Caudate nucleus (tissue), 63 donors: ENCODE measurements at places on chromosomes 16 and 17.

DNA sequence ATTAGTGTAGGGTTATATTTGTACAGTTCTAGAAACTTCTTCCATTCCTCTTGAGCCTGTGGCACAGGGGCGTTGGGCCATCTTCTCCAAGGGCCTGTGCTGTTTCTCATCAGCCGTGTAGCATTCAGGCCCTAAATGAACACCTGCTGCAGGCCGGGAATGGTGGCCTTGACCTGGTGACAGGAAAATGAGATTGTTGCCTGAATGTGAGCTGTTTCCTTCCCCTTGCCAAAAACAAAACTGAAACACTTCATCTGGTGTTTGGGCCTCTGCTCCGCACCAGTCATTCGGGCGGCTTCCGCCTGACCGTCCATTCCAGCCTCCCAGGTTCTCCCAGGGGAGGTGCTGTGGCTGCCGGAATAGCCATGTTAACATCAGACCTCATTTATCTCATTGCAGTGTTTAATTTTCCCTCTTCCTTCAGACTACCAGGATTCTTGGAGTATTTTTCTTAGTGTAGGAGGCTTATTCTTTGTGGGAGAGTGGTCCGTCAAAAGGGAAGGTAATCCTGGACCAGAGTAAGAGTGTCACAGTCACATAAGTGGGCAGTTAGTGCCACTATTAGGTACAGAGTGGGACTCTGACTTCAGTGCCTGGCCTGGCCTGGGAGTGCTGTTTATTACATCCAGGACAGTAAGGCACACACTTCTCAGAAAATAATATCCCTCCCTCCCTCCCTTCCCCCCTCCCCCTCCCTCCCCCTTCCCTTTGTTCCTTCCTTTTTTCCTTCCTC is 61.9 kb downstream of the WWP2 start:
- DNase-seq = no peak

DNA sequence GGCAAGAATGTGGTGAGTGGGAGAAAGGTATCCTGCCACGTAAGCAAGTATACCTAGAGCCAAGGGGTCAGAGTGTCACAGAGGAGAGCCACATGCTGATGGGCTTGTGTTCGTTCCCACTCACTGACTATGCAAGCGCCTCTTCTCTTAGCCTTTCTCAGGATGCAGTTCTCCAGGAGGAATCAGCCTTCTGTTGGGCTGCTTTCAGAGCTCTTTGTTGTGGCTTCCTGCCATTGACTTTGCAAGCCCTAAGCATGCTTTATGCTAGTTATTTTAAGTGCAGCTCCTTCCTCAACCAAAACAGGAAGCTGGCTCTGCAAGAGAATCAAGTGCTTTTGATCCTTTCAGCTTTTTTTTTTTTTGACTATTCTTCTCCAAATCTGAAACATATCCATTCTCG is 66.6 kb downstream of the SIAH1 start:
- DNase-seq = peak; percentile 14

DNA sequence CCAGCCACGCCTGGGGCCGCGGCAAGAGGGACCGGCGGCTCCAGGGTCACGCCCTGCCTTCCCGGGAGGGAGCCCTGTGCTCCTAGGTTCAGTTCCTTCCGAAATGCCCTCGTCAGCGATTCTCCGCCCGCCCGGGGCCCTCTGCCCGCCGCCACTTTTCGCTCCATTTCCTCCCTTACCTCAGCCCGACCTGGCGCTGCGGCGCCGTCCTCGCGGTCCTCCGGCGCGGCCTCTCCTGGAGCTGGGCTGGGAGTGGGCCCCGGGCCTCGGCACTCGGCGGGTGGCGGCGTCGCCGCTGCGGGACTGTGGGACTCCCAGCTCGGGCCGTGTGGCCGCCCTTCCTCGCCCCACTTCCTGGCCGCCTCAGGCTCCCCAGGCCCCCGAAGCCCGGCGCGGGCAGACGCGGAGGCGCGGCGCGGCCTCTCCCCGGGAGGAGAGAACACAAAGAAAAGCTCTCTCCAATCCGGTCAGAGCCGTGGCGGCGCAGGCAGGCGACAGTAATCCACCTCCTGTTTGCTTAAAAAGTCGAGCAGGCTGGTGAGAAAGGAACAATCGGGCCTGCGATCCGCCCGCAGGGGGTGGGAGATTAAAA is 1.6 kb downstream of the BAHCC1 start:
- no peak for DNase-seq

GRCh38 chr16:67989322-67990017 is 9.2 kb upstream of the DPEP3 start:
- no peak for DNase-seq

DNA sequence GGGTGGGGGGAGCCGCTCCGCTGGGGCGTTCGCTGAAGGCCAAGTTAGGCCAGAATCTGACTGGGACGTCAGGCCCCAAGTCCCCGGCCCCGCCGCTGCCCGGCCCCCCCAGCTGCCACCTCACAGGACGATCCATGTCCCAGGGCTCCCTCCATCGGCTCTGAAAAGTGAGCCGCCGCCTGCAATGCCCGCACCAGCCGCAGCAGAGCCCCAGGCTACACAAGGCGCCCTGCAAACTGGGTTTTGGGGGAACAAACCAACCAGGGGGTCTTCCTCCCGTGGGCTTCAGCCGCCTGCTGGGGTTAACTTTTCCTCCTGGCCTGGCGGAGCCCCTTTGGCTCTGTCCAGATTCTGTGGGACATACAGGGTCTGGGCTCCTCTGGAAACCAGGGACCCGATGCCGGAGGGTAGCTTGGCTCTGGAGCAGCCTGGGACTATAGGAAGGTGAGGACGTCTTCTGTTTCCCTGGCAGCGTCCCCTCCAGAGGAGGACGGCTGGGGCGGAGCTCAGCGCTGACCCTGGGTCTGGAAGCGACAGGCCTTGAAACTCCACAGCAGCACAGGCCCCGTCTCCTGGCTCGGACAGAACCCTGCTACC is 835 bp downstream of the NME4 start:
- peak; percentile 18 for DNase-seq

- no peak for DNase-seq
Measured at GRCh38 chr16:12025472-12025871, 48.9 kb downstream of the SNX29 start.

DNA sequence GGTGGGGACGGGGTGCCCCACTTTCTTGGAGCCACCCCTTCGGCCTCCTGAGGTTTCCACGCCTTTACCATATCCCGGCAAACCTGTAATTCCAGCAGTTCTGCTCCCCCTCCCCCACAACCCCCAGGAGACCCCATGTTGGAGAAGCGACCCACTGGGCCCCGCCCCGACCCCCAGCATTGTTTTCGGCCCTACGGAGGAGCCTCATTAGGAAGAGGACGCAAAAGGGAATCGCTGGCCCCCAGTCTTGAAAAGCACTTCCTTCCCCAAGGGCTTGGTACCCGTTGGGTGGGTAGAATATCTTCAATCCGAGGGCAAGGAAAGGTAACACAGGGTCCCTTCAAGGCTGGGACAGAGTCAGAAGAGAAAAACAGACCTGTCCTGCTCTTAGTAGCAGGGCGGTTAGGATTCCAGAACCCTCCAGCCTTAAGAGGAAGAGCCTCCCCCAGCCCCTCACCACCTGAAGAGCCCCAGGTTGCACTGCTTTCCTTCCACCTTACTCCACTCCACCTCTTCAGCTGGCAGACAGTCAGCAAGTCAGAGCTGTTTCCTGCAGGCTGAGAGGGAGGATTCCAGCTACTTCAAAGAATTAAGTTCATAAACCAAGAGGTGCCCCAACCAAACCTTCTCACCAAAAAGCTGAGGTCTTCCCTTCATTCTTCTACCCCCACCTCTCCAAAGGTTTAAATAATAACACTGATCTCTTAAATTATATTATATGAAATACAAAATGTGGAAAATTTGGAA is 803 bp upstream of the TLCD2 start:
- DNase-seq = no peak

- DNase-seq = no peak
Measured at GRCh38 chr16:17471719-17472461, 1.1 kb upstream of the XYLT1 start.

DNA sequence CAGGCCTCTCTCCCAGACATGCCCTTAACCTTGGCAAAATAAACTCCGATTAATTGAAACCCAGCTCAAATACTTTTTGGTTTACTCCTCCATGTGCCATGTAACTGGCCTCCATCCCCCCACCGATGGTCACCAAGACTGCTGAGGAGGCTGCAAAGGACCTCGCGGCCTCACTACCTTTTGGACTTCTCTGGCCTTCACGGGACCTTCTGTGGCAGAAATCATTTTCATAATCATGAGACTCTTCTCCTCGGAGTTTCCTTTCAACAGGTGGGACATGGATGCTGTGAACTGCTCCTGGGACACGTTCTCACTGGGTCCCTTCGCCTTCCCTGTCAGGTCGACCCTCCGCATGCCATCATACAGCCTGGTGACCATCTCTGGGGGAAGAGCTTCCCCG is 9.0 kb downstream of the MEAK7 start:
- no peak for DNase-seq

GRCh38 chr17:180381-181244 is 837 bp downstream of the DOC2B start:
- peak; percentile 12 for DNase-seq

GRCh38 chr17:40035162-40035559 is 19.0 kb downstream of the MED24 start:
- no peak for DNase-seq

GRCh38 chr17:77145224-77145611 is 4.4 kb downstream of the SEC14L1 start:
- DNase-seq = no peak
